ENCODE measurements at places on chromosomes 11 and 22.

DNA sequence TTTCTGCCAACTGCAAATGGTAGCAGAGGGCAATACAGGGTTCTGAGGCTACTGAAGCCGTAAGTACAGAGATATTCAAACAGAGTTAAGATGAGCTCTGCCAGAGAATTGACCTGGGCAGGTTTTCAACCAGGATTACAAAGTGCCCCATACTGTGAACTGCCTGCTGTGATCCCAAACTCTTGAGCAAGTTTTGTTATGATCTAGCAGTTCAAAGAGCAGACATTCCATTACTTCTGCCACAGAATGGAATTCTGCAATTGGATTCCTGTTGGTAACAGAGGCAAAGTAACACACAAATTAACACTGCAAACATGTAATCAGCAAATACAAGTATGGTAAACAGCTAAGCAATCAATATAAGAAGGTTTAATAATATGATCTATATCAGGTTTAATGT lies 31.2 kb downstream of the ALG9 start:
- DNase-seq: no peak

DNA sequence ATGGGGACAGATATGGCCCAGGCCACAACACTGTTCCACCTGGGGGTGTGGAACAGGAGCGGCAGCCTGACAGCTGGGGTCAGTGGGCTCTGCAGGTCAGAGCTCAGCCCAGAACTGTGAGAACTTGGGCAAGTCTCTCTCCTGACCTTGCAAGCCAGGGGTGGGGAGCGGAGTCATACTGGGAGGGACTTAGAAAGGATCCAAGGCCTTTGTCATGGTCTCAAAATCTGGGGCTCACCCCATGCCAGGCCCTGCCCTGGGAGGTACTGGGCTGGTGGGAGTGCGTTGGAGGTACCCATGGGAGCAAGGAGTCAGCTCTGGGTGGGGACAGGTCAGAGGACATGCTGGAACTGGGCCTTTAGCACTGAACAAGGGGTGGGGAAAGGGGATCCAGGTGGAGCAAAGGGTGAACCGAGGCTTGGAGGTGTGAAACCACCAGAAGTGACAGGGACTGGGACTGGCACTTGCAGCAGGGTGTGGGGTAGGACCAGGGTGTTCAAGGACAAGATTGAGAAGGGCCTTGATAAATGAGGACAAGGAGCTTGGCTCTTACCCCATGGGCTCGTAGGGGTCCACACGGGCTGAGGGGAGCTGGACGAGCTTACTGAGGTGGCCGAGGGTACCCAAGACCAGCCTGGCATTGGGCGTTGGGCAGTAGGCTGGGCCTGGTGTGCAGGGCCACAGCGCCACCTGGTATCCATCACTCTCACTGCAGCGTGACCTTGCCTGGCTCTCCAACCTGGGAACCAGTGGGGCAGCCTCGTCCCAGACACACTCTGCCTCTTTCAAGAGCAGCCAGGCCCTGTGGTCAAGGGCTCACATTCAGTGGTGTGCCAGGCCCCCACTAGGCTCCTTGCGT lies 7.4 kb upstream of the PMM1 start:
- peak; percentile 56 for DNase-seq

GRCh38 chr11:12008790-12009616 lies 577 bp upstream of the DKK3 start:
- no peak for DNase-seq

DNA sequence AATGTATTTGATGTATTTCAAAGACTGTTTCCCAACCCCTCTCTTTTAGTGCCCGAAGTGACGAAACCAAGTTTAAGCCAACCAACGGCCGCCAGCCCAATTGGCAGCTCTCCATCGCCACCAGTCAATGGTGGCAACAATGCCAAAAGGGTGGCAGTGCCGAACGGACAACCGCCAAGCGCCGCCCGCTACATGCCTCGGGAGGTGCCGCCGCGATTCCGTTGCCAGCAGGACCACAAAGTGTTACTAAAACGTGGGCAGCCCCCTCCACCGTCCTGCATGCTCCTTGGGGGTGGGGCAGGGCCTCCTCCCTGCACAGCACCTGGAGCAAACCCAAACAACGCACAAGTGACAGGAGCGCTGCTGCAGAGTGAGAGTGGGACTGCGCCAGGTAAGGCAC lies 84.1 kb downstream of the TNRC6B start:
- DNase-seq: no peak

DNA sequence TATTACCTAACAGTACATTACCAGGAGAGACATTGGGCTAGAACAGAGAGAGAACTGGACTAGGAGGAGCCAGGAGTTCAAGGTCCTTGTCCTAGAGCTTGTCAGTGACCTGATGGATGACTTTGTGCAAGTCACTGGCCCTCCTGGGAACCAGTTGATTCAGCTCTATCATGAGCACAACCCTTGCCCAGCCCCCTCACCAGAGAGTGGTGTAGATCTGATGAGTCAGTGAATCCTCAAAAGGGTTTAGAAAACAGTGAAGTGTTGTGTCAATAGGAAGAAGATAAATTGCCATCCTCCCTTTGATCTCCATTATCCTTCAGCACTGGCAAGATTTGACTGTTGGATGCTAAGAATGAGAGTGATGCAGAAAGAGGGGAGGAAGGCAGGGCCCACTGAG lies 24.3 kb downstream of the NEU3 start:
- no peak for DNase-seq

DNA sequence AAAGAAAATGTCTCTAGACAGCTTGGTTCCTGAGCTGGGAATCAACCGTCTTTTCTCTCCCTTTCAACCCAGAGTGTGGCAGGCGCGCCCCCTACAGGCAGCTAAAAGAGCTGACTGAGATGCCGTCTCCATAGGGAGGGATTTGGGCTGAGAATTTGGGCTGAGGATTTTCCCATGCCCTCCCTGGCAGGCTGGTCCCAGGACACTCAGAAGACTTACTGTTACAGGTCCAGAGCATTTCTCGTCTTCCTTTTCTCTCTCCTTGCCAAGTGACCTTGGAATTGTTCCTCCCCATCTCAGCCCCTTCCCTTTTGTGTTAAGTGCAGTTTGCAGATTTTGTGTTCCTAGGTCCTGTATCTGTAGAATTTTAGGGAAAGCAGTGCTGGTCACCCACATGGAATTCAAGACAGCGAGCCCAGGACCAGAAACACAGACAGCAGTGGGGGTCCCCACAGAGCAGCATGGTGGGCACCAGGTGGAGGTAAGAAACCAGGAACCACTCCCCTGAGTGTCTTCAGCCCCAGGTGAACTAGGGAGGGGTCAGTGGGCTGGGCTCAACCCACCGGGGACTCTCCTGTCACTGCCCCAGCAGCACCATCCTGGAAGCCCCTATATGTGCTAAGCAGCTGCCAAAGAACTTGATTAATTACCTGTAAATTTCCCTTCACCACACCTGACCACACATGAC lies 9.9 kb upstream of the IGLL5 start:
- DNase-seq: peak; percentile 67

- DNase-seq: no peak
Measured at GRCh38 chr11:112248201-112248600, 12.5 kb downstream of the PLET1 start.

GRCh38 chr22:47064016-47064415 lies 301.6 kb downstream of the TBC1D22A start:
- DNase-seq: no peak

DNA sequence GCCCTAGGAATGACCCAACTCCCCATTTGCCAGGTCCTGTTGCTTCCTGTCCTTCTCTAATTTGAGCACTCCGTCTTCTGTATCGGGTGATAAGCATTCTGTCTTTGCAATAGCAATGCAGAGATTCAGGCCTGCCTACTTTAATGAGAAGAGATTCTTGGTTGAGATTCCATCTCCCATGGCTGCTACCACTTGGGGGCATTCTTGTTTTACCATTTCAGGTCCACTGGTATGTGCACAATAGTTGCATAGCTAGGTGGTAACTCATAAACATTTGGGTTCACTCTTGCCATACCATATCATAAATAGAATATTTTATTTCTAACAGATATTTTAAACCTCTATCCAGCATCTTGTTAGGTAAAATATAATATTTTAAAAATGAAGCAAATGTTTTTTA lies 34.4 kb upstream of the CALCB start:
- no peak for DNase-seq

GRCh38 chr11:116911976-116912734 lies 74.7 kb upstream of the APOA1 start:
- DNase-seq: no peak

DNA sequence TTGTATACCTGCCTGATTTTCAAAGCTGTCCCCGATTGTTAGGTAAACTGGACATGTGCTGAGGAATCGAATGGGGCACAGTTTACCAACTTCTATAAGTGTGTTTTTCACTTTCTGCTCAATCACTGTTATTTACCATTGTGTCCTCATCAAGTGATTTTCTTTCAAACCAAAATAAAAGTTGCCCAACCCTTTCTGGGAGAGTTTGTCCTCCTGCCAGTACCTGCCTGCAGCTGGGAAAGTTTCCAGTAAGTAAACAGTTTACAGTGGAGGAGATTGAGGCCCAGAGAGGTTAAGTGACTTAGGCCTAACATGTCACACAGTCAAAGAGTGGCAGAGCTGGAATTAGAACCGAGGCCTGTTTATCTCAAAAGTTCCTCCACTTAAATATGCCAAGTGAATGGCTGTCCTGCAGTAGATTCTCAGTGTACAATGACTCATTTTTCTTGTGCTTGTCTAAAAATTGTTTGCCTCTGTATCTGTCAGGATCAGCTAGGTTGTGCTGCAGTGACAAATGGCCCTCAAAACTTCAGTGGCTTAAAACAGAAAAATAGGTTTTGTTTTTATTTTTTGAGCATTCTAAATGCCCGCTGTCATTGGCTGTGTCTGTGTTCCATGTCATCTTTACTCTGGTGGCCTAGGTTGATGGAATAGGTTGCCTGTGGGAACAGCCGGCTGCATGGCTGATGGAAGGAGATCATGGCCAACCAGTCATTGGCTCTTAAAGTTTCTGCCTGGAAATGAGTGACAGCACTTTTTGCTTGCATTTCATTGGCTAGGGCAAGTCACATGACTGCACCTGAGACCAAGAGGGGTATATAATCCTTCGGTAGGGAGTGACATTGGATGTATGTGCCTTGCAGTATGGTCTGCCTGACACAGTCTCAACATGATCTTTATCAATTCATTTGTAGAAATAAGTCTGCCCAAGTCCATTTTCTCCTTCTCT lies 61.8 kb upstream of the CRYBB3 start:
- DNase-seq: no peak

GRCh38 chr11:2523821-2524391 lies 79.1 kb downstream of the KCNQ1 start:
- peak; percentile 7 for DNase-seq

DNA sequence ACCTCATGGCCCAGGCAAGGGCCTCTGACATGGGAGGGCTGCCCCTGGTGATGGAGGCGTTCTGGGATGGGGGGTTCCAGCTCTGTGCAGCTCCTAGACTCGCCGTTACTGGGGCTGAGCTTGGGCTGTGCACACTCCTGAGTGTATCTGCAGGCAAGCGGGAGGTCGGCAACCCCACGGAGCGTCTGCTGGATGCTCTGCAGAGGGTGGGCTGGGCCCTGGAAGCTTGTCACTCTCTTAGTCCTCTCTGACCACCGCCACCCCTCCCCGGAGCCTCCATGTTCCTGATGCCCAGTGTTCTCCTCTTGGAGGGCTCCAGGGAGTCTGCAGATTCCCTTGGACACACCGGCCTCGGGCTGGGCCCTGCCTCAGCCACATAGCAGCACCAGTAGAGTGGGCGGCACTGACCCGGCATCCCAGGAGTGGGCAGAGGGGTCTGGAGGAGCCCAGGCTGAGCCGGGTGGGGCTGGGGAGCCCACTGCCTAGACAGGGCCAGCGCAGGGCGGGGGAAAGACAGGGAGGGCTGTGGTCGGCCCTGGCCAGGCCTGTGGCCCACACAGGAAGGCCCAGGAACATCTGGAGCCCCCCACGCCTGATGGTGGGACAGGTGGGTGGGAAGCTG lies 20.6 kb upstream of the MUC5B start:
- no peak for DNase-seq

DNA sequence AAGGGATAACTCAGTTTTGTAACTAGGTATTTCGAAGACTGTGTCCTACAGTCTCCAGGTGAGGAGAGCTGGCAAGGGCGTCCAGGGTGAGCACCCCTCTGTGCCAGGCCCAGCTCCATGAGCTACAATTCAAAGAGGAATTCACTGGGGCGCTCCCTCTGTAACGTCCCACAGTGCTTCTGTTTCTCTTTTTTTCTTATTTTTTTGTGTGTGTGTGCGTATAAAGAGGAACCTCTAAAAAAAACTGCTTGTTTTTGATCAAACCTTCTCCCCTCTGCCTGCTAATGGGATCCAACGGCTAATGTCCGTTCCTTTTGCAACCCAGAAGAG lies 17.1 kb downstream of the ASCC2 start:
- DNase-seq: no peak

GRCh38 chr11:102929972-102930371 lies 25.6 kb downstream of the MMP13 start:
- DNase-seq: no peak

DNA sequence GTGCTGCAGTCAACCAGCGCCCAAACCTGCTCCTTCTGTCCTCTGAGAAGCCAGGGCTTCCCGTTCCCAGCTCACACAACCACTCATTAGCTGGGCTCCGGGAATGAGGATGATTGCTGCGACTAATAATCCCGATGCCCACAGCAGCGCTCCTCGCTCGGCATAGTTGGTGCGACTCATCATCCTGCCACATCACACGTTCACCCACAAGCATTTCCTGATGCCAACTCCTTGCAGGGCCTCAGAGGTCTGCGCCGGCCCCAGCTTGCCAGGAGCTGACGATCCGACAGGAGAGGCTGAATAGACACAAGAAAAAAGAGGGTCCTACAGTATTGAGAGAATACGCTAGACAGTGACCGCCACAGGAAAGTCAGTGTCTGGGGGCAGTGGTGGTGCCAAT lies 10.6 kb upstream of the CSNK1E start:
- no peak for DNase-seq

DNA sequence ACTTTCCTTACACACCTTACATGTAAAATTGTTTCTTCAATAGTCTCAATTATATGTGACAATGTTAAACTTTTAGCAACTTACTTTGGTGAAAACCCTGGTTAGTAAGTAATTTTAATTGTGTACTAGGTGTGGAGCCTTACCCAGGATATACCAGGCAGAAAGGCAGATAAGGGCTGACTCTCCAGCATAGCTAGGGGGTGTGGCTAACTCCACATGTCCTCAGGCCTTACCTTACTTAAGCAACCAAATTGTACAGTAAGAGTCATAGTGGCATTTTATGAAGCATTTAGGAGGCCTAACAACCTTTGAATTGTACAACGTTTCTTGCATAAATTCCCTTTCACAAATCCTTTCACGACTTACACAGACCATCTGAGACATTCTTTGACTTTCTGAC lies 118.2 kb upstream of the OR9Q1 start:
- DNase-seq: no peak

- DNase-seq: no peak
Measured at GRCh38 chr11:118128721-118129470, 23.7 kb downstream of the SCN4B start.

DNA sequence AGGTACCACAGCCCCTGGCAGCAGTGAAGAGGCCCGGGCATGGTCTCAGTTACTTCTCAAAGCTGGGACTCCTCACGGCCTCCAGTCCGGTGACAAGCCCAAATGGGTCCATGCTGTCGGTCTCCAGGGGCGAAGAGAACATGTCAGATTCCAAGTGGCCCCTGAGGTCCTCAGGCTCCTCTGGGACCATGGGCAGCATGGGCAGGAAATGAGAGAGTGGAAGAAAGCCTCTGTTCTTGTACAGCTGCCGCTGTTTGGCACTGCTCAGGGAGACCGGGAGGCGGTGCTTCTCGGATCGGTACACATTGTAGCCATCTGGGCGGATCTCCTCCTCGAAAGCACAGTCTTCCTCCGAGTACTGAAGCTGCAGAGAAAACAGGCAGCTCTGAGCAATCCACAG lies 4.6 kb downstream of the FGF19 start:
- peak; percentile 51 for DNase-seq

- no peak for DNase-seq
Measured at GRCh38 chr11:66562907-66563583, 5.4 kb downstream of the CTSF start.
